H4 (cell line): ENCODE measurements at places on chromosomes 1 and 21. TPM values are rescaled to one million over a fixed set of nuclear protein-coding genes. Genes with fewer than 3 reads are reported as not detected.

The CAMTA1 gene
- total RNA-seq: 98.2 and 110 TPM in 2 replicates

The PRDM16 gene
- total RNA-seq: 0.14 and 0.97 TPM in 2 replicates

The DYRK3 gene
- total RNA-seq: 13.4 and 19.6 TPM in 2 replicates

The KCND3 gene
- total RNA-seq: 0.08 and 0.14 TPM in 2 replicates

The BARHL2 gene
- not detected in 2 replicates for total RNA-seq

The CCDC17 gene
- 0.27 TPM in 1 of 2 replicates, not detected in the other for total RNA-seq

The LCE1E gene
- not detected in 2 replicates for total RNA-seq

The MAN1A2 gene
- 12.7 and 16.0 TPM in 2 replicates for total RNA-seq

The NGF gene
- not detected in 2 replicates for total RNA-seq

The C1orf56 gene
- total RNA-seq: 0.86 and 2.7 TPM in 2 replicates

The ELF3 gene
- 1.9 and 4.5 TPM in 2 replicates for total RNA-seq

The RGS13 gene
- total RNA-seq: not detected in 2 replicates

The VSIG8 gene
- total RNA-seq: 0.14 TPM in 1 of 2 replicates, not detected in the other

The LCE3E gene
- not detected in 2 replicates for total RNA-seq

The CYP4A11 gene
- total RNA-seq: not detected in 2 replicates

The PRPF38B gene
- total RNA-seq: 5.3 and 7.6 TPM in 2 replicates

The NR5A2 gene
- 0.06 TPM in 2 replicates for total RNA-seq

The TSPEAR gene
- 0.08 TPM in 1 of 2 replicates, not detected in the other for total RNA-seq

The RGS16 gene
- 0.04 TPM in 1 of 2 replicates, not detected in the other for total RNA-seq

The CHI3L1 gene
- not detected in 2 replicates for total RNA-seq

The KCNJ10 gene
- total RNA-seq: not detected in 2 replicates

The DCDC2B gene
- total RNA-seq: not detected in 2 replicates

The CACNA1S gene
- total RNA-seq: not detected in 2 replicates

The IFI44 gene
- total RNA-seq: 75.9 and 88.4 TPM in 2 replicates

The MAD2L2 gene
- 130 and 134 TPM in 2 replicates for total RNA-seq

The TFF2 gene
- not detected in 2 replicates for total RNA-seq

The CFAP45 gene
- total RNA-seq: 0.21 and 0.62 TPM in 2 replicates

The IFNLR1 gene
- total RNA-seq: 0.21 and 0.90 TPM in 2 replicates

The BEND5 gene
- total RNA-seq: 0.16 and 1.6 TPM in 2 replicates

The ACTL8 gene
- 0.06 and 0.70 TPM in 2 replicates for total RNA-seq
